ENCODE measurements at places on chromosomes 12 and 14. TPM values are rescaled to one million over a fixed set of nuclear protein-coding genes. Genes with fewer than 3 reads are reported as not detected.

Gene RTN1
- total RNA-seq: not detected

Gene MYF6
- not detected for total RNA-seq

Gene LRFN5
- not detected for total RNA-seq

Gene DNAI7
- 0.10 TPM for total RNA-seq

Gene CCDC38
- total RNA-seq: 0.24 TPM

- DNase-seq: no peak
Observed at GRCh38 chr12:38544330-38545066, 227.9 kb downstream of the ALG10B start.

GRCh38 chr12:99455350-99456035, 192.1 kb upstream of the GARIN6 start:
- DNase-seq: no peak

DNA sequence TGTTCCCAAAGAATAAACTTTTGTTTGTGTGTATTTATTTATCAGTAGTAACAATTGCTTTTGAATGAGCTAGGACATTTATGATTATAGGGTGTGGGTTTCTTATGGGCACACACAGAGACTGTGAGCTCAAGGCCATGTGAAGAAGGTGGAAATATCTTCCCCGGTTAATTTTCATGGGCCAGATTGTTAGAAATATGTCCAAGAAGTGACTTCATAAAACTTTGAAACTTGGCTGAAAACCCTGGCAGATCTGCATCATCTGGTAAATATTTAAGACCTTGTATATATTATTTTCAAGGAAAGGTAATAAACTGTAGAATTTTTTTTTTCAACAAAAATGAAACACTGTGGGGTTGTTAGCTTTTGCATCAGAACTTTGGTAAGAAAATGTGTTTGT, 53.5 kb upstream of the RNU6-8 start:
- DNase-seq: no peak

GRCh38 chr14:92675421-92675820, 73.0 kb downstream of the LGMN start:
- no peak for DNase-seq

- DNase-seq: no peak
Observed at GRCh38 chr12:128797119-128798118, 26.3 kb downstream of the SLC15A4 start.

GRCh38 chr14:85296456-85297210, 233.3 kb upstream of the FLRT2 start:
- DNase-seq: no peak

GRCh38 chr12:105384916-105385535, 54.5 kb downstream of the C12orf75 start:
- DNase-seq: no peak

DNA sequence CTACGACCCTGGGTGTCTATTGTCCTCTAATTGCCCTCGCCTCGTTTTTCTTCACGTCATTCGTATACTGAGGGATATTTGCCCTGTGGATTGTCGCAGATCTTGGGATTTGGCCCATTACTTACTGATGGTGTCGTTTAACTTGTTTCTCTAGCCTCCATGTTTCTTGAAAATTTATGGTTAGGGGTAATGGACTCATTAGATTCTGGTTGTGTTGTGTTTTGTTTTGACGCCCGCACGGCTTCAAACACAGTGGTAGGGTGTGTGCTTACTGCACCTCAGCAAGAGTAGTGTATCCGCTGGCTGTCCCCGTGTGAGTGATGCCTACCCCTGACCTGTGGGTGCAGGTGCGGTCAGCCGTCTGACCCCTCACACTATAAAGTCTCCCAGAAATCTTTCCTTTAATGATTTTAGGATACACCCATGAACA, 874 bp upstream of the RNU6-8 start:
- peak; percentile 34 for DNase-seq

- no peak for DNase-seq
Observed at GRCh38 chr12:75366629-75367028, 24.3 kb upstream of the GLIPR1L2 start.

- DNase-seq: no peak
Observed at GRCh38 chr14:57287745-57288144, 19.0 kb downstream of the AP5M1 start.

DNA sequence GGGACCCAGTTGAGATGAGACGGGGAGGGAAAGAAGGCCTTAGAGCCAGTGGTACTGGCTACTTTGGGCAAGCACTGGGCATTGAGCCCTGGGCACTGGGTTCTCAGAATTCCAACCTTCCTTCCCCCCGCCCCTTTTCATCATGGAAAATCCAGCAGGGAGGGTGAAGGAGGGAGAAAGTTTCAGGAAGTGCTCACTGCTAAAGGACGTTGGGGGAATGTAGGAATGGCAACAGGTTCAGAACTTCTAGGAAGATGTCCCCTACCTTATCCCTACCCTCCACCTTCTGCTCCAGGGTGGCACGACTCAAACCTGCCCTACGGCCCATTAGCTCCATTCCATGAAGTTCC, 4.2 kb upstream of the TNS2 start:
- no peak for DNase-seq

Data from activated CD4-positive, alpha-beta memory T cell treated with anti-CD3 and anti-CD28 coated beads for 36 hours (primary cell).